ENCODE measurements at places on chromosomes 5 and 9.

DNA sequence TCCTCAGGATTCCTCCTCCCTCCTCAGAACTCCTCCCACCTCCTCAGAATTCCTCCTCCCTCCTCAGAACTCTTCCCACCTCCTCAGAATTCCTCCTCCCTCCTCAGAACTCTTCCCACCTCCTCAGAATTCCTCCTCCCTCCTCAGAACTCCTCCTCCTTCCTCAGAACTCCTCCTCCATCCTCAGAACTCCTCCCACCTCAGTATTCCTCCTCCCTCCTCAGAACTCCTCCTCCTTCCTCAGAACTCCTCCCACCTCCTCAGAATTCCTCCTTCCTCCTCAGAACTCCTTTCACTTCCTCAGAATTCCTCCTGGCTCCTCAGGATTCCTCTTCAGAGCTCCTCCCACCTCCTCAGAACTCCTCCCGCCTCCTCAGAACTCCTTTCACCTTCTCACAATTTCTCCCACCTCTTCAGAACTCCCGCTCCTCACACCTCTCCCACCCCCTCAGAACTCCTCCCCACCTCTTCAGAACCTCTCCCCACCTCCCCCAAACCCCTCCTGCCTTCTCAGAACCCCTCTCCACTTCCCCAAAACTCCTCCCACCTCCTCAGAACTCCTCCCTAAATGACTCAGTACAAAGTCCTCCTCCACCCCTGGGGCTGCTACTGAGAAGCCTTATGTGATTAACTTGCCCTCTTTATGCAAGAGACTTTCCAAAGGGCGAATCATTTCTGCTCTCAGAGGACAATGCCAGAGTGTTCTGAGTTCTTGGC lies 23.2 kb downstream of the SLC46A2 start:
- peak; percentile 90 for DNase-seq

DNA sequence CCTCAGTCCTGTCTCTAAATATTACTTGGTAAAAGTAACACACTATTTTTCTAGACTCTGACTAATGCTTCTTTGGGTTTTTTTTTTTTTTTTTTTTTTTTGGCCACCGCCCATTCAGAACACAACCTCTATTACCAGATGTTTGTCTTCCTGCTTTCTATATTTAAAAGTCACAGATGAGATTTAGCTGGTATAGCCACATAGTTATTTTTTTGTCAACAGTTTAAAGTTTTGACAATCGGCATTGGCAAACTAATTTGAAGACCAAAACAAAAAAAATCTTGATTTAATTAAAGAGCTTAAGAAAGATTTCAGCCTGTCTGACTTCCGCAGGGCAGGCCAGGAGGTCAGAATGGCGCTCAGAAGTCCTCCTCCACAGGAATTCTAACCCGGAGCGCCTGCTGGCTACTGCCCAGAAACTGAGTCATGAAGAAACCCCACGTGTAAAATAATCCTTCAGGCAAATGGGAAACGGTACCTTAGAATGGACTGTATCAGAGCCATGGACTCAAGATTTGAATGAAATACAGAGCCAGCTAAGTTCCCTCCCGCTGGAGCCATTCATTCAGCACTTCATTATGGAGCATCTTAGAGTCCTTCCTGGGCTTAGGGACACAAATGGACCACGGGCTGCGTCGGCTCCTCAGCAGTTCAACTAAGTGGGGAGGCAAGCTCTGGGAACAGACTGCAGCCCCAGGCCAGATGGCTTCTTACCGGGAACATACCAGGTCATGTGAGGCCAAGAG lies 55.6 kb downstream of the PTPDC1 start:
- peak; percentile 93 for DNase-seq

DNA sequence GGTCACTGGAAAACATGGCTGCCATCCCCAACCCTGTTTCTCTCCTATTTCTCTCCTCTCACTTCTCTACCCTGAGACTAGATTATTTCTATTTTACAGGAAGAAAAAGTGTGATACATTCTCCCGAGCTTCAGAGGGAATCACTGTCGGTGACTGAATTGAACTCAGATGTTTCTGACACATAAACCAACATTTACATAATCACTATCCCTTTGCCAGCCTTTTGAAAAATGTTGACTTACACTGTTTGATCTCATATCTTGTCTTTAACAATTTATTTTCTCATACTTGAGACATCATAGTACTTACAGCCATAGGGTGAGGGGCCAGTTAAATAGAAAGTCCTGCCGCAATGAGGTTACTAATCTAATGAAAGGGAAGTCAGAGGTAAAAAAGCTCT lies 25.1 kb upstream of the PPP2CA start:
- DNase-seq = no peak

GRCh38 chr9:136090768-136091581 lies 4.1 kb downstream of the NACC2 start:
- DNase-seq = no peak

GRCh38 chr5:135635451-135635850 lies 56.7 kb upstream of the CXCL14 start:
- DNase-seq = no peak

- DNase-seq = no peak
These were observed 18.6 kb upstream of the PSAT1 start for GRCh38 chr9:78278177-78278777.

- DNase-seq = no peak
These were observed 166.5 kb upstream of the NR3C1 start for GRCh38 chr5:143569722-143570567.

DNA sequence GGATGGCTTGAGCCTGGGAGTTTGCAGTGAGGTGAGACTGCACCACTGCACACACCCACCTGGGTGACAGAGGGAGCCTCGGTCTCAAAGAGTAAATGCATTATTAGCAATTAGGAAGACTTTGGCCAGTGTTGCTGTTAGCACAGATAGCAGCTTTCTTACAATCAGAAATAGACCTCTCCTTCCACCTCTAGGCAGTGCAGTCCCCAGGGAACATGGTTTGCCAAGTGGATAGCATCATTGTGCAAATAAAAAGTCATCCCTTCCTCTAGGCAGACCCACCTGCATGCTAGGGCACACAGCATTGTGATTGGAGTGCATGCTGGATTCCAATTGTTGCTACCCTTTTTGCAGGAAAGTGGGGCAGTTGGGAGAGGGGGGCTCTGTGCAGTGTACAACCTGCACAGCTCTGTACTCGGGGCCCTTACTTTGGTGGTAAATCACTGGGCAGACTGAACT lies 77.9 kb upstream of the KLF9 start:
- no peak for DNase-seq

DNA sequence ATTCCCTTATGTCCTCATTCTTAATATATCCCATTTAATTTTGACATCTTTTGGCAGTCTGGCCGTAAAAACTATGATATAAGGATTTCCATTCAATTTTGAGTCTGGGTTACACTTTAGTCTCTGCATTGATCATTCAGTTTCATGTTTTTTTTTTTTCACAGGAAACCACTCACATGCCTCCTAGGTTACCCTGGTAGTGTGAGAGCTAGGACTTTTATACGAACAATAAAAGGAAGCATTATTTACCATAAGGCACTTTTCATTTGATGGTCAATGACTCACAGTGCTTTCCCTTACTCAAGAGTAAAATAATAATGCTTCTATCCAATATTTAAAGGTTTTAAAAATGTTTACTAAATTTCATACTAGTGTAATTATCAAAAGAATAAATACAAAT lies 16.4 kb upstream of the DMAC1 start:
- DNase-seq = no peak

GRCh38 chr5:118862596-118862995 lies 125.8 kb downstream of the DTWD2 start:
- no peak for DNase-seq

DNA sequence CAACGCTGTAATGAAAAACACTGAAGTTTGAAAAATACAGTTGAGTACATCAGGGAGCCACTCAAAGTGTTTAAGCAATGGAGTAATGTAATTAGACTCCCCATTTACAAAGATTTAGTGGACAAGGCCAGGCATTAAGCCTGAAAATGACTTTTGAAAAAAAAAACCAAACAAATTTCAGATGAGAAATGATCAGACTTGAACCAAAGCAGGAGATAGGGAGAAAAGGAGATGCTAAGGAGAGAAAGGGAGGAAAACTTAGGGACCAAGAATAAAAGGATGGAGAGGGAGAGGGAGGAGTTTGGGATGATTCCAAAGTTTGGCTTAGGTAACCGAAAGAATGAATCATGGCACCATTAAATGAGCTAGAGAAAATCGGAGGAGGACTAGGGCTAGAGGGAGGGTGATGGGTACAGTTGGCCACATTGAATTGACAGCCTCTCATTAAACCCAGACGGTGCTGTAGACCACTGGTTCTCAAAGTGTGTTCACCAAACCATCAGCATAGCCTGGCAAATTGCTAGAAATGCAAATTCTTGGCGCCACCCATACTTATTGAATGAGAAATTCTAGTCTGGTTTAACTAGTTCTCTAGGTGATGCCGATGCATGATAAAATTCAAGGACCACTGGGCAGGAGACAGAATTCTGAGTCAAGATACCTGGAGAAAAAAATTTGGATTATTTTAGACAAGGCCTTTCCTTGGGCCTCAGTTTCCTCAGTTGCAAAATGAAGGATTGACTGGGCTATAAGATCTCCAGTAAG lies 6.2 kb upstream of the CPEB4 start:
- DNase-seq = peak; percentile 35

GRCh38 chr9:99878651-99879050 lies 27.8 kb upstream of the STX17 start:
- no peak for DNase-seq

DNA sequence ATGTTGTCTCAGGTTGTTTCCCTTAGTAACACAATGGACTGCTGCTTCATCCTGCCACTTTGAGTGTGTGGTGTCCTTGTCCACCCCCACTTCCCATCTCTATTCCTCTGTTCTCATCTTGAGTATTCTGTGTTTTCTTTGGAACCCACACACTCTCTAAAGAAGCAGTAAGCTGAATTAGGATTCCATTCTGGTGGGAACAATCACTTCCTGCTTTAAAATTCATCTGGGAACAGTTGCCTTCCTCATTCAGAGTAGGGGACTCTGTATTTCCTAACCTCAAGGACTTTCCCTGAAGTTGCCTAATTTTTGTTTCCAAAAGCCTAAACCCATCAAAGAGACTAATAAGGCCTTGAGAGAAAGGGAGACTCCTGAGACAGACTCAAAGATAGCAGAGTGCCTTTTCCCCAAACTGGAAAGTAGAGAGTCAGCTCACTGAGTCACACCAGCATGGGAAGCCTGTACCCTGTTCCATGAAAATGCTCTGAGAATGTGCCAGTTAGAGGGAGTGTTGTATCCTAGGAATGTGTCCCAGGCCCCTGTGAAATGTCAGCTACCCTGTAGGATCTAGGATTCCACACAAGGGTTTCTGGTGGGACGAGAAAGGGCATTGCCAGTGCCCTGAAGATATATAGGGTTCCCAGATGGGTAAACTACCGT lies 63.6 kb downstream of the CCDC192 start:
- DNase-seq = no peak

DNA sequence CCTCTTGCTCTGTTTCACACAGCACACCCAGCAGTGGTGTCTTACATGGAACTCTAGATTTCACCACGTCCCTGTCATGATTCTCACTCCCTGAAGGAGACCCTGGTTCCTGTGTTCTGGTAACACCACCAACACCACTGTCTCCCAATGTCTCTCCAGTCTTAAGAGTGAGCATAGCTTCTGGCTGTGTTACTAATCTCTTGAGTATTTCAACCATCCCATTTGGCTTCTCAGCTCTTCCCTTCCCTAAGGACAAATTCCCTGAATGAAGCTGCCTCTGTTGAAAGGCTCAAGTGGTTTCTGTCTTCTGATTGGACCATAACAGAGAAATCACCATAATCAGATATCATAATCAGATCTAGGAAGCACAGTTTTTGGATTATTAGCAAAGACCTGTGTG lies 311.8 kb downstream of the DNAH5 start:
- peak; percentile 22 for DNase-seq

GRCh38 chr9:89380437-89381307 lies 62.4 kb downstream of the SECISBP2 start:
- DNase-seq = no peak
